ENCODE measurements at places on chromosomes 7 and 10.
A peak's percentile ranks its signal among the peaks of the same experiment; 100 is the strongest.

- DNase-seq, result no peak
These were observed 76.3 kb downstream of the GLCCI1 start for GRCh38 chr7:8044761-8045430.

- no peak for DNase-seq
These were observed 68.9 kb upstream of the INPP5A start for GRCh38 chr10:132468651-132469050.

DNA sequence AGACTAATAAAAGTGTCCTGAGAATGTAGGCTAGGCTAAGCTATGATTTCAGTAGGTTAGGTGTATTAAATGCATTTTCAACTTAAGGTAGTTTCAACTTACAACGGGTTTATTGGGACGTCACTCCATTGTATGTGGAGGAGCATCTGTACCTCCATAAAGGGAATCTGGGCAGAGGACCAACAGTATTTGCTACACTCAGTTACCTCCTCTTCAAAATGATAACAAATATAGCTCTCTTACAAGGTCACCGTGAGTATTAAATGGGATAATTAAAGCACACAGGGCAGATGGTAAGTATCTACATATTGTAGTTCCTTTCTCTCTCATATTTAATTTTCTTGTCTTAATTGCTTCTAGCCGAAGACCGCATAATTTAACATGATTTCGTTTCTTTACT is 59.0 kb upstream of the FGL2 start:
- DNase-seq, result peak; percentile 8

DNA sequence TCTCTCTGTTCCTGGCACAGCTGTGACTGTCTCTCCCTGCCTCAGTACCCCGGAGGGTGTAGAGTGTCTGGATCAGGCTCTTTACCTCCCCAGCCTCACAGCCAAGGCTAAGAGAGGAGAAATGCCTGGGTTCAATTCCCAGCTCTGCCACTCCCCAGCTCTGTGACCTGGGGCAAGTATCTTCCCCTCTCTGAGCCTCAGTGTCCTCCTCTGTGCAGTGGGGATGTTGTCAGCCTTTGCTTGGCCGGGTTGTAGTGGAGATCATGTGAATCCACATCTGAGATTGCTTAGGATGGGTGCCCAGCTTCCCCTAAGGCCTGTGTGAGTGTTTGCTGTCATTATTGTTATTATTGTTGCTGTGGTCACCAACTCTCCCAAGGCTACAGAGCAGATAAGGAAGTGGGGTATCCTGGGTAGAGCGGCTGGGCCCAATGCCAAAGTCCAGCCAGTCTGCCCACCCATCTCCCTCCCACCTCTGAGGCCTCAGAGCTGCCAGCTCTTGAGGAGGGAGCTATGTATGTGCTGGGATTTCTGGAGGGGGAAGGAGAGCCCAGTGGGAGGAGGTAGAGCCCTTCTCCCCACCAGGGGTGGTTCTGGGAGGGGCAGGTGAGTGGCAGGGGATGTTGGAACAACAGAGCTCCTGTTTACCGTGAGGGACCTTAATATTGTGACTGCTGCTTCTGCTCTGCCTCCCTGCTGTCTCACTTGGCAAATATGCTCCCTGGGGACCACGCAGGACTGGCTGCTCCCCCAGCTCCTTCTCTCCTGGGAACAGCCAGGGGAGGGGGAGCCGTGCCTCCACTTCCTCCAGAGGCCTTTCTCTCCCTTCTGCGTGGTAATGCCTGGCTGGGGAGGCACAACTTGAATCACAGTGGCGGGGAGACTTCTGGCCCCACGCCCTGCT is 170.5 kb downstream of the RPS24 start:
- peak; percentile 85 for DNase-seq

- no peak for DNase-seq
These were observed 51.6 kb downstream of the PTPRZ1 start for GRCh38 chr7:121924269-121925186.

DNA sequence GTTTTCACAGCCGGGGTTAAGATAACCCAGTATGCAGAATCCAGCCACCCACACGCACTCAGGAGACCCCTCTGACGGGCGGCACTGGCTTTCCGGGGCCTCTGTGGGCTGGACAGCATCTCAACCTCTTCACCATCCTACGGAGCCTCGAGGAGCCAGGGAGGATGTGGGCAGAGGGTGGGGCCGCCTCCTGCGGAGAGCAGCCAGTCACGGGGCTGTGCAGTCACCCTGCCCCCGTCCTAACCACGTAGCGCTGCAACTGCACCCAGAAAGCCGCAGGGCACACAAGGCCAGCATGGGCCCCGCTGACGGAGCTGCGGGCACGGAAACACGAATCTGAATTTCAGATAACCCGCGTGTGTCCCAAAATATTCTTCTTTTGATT is 270.3 kb downstream of the ELFN1 start:
- DNase-seq, result no peak
